NCI-H446 treated with DMSO at 0.1 percent for 48 hours (cell line): ENCODE measurements at places on chromosomes 12 and 14.
A peak's percentile ranks its signal among the peaks of the same experiment; 100 is the strongest.

DNA sequence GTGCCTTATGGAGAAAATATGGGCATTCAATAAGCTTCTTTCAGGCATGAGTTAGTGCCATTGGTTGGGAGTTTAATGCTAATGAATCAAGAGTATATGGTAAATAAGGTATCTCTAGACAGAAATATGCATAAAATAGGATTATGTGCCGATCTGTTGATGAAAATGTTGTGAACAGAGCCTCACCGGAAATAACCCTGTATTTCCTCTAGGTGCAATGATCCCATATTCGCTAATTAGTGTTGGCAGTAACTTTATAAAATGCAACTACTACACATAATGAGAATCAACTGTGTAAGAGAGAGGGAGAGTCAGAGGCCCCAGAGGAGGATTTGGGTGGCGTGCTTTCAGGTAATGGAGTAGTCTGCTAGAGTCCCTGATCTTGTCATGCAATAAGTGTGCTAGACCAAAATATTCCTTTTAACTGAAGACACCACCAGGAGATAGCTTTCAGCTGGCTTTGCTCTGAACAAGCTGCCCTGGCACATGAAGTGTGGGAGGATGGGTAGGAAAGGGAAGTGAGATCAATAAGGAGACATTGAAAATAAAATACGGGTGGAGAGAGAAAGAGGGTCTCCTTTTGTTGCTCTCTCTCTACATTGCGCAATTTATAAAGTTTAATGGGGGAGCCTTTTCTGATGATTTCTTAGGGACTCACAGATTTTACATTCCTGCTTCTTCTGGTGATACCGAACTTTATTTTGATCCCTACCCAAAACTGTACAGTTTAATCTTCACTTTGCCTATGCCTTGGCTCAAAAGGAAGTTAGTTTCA is 68.6 kb upstream of the PLXNC1 start:
- DNase-seq = no peak

- DNase-seq = no peak
These were observed at the start of gene VRTN for GRCh38 chr14:74348241-74348734. Gene VRTN (plus strand): TSS chr14:74348471. CDS start chr14:74356784, 8,313 bp downstream.

- no peak for DNase-seq
These were observed 344 bp downstream of the LPAR5 start for GRCh38 chr12:6635375-6635855.

GRCh38 chr14:89458713-89459420 is 41.8 kb upstream of the FOXN3 start:
- no peak for DNase-seq

DNA sequence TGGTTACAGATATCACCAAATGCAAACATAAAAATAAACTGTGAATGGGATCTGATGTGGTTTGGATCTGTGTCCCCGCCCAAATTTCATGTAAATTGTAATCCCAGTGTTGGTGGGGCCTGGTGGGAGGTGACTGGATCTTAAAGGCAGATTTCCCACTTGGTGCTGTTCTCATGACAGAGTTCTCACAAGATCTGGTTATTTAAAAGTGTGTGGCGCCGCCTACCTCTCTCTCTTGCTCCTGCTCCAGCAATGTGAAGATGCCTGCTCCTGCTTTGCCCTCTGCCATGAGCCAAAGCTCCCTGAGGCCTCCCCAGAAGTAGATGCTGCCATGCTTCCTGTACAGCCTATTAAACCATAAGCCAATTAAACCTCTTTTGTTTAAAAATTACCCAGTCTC is 47.8 kb downstream of the SLC25A21 start:
- DNase-seq = no peak

DNA sequence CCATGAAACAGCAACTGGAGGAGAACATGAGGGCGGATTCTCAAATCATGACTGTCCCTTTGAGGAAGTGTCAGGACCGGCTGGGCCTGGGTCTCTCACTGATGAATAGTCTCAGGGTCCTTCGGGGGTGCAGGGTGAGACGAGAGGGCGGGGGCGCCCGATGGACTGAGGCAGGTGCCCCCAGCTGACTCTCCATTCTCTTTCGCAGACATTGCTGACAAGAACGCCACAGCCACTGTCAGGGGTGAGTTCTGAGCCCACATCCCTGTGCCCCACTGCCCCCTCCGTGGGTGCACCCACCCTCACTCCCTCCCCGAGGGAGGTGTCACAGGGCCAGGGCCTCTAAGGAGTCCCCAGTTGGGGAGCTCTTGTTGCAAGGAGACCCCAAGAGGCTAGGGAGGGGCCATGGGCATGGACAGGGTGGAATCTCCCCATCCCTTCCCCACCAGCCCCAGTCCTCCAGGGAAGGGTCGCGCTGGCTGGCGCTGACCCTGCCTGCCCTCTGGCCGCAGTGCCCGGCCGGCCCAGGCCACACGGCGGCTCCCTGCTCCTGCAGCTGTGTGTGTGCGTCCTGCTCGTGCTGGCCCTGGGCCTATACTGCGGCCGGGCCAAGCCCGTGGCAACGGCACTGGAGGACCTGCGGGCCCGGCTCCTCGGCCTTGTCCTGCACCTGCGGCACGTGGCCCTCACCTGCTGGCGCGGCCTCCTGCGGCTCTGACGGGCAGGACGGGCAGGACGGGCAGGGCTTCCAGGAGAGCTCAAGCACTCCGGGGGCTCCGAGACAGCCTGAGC is 8.7 kb downstream of the C14orf180 start:
- DNase-seq = no peak

GRCh38 chr12:57840726-57841125 is 5.8 kb downstream of the CTDSP2 start:
- DNase-seq = no peak

DNA sequence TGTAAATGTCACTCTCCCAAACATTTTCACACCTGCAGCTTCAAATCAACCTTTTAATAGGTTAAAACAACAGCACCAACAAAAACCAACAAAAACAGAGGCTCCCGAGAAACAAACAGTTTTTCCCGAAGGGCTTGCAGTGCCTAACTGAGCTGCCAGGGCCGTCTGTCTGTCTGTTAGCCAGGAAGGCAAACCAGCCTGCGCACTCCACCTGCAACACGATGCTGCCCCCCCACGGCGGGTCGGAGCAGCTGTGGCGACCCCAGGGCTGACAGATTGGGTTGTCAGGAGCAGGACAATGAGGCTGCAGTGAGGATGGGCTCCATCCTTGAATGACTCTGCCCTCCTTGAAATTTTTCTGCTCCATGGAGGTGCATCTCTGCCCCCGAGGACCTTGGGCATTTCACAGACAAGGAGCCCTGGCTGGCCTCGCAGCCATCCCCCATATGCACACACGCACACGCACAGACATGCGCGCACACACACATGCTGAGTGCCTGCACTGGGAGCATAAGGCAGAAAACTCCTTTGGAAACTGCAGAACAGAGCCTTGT is 2.6 kb downstream of the RTL1 start:
- no peak for DNase-seq

DNA sequence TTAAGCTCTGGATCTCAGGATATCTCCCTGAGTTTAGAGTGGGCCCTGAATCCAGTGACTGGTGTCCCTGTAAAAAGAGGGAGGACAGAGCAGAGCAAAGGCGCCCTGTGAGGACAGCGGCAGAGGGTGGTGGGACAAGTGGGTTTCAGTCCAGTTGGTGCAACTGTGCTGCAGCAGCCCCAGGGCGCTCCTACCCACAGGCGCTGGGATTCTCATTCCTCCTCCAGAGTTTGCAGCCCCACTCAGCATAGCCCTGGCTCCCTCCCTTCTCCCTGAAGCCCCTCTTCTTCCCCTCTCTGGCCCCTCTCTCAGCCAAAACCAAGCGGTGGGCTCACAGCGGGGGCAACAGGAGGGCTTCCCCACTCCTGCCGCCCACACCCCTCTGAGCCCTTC is 1.6 kb downstream of the TMEM179 start:
- no peak for DNase-seq

GRCh38 chr12:117803001-117803400 is 165.8 kb downstream of the KSR2 start:
- DNase-seq = no peak

DNA sequence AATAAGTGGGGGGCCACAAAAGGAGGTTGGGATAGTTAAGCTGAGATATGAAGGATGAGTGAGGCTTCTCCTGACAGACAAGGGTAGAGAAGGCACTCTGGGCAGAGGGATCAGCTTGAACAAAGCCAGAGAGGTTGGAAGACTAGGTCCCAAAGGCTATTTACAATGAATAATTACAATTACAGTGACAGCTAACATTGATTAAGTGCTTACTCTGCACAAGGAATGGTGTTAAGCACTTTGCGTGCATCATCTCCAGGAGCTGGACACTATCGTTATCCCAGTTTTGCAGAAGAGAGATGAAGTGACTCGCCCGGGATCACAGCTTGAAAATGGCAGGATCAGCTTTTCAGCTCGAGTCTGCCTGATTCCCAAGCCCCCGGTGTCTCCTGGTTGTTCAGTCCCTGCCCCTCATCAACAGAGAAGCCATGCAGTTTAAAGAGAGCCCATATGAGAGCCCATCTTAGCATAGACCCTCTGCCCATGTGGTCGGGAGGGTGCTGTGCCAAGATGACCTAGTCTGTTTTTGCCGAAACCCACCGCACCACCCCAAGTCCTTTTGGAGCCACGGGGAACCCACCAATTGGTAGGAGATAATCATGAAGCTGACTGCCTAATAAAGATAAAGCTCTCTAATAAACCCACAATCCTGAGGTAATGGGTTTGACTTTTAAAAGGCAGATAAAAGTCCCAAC is 89.9 kb upstream of the HSPB8 start:
- DNase-seq = no peak

DNA sequence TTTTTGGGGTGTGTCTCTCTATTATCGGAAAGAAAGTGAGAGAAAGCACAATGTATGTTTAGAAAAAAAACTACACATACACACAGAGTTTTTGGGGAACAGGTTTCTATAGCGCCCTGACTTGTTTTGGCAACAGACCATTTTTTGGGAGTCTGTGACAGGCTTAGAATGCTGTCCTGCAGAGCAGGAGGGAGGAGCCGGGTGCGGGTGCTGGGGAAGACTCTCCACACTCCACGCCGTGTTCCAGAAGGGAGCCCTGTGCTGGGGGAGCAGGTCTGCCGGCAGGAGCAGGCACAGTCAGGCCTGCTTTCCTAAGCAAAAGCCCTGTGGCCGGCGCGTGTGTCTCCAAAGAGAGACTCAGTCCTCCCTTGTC is 26.5 kb downstream of the CD9 start:
- DNase-seq = no peak

- DNase-seq = no peak
These were observed 23.6 kb upstream of the VWF start for GRCh38 chr12:6148061-6148460.

DNA sequence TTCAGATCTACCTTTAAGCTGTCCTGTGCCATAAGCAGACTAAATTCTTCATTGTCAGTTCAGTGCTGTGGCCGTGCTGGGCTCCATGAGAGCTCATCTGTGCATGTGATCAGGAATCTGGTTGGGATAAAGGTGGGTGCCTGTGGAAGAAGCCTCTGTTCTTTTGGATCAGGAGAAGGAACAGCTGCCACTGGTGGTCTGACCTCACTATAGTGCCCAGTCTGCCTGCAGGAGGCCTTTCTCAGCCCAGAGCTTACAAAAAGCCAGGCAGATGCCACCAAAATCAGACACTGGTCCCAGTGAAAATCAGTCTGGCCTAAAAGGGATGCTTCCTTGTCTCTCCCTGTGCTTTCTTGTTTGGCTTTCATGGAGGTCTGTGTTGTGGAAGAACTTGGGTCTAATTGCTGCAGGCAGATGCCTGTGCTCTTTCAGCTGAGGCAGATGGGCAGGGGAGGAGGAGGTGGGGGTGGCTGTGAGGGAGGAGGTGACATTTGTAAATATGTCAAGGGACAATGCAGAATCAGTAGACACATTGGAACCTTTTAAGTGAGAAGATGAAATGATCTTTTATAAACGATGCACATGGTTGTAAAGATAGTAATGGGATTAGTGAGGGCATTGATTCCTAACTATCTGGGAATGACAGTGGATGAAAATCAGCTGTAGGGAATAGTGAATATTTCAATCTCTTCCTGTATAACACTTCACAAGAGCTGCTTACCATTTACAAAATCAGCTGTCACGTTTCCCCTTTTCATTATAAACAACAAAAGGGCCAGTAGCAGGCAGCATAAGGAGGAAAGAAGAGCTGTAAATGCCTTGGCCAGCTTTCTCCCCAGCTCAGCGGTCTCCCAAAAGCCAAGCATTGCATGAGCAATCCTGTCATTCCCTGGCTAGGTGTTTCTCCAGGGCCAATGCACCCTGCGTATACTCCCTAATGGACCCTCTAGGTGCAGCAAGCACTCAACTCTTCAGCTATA is 44.6 kb downstream of the CACNA2D4 start:
- DNase-seq = peak; percentile 25

GRCh38 chr12:128848371-128848770 is 4.9 kb upstream of the GLT1D1 start:
- DNase-seq = no peak

GRCh38 chr14:90696720-90697119 is 119.5 kb downstream of the TTC7B start:
- no peak for DNase-seq

DNA sequence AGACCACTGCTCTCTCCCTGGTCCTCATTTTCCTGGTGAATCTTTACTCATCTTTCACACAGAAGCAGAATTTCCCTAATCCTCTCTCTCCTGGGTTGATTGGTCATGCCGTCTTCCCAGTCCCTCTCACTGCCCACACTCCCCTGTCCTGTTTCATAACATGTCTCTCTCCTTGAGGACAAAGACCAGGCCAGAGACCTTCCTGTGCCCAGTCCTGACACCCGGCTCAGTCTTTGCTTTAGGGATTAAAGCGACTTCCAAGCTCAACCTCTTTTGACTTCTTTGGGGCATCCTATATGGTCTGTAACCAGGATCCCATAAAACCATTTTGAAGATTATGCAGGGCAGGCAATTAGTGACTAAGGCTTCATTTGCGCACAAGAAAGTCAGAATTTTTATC is 105.5 kb downstream of the BCL11B start:
- DNase-seq = no peak

- peak; percentile 56 for DNase-seq
These were observed 11.2 kb upstream of the PYGL start for GRCh38 chr14:50955373-50956043.

DNA sequence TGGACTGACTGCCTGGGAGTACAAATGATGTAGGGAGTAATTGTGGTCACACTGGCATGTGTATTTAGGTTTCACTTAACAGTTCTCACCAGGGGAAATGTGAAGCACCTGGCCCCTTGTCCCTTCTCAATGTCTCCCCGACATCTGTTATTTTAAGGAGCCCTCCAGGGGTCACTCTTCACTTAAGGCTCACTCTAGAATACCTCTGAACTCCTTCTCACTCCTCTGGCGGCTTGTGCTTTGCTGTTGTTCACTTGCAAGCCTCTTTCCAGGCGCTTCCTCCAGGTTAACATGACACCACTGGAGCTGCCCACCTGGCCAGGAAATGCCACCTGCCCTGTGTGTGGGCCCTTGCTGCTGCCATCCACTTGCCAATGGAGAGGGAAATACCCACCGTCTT is 56.5 kb upstream of the GZMB start:
- no peak for DNase-seq

DNA sequence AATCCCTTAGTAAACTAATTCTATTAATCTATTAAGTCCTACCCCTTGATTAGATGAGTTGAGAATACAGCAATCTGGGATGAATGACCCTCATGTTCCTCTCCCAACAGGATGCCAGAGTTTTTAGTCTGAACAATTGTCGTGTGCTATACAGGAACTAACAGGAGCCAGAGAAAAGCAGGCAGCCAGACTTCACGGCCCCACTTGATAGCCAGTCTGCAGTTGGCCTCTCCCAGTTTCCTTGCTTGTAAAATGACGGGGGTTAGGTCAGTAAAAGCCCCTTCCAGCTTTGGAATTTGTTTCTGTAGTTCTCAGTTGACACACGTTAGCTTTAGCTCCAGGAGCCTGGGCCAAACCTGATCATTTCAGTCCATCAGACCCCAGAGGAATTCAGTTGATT is 266.8 kb upstream of the FKBP4 start:
- no peak for DNase-seq
